ENCODE measurements at places on chromosomes 5 and 9.

GRCh38 chr5:120738568-120738967 lies 274.5 kb downstream of the PRR16 start:
- no peak for DNase-seq

GRCh38 chr5:158884827-158885518 lies 214.7 kb downstream of the EBF1 start:
- DNase-seq: no peak

DNA sequence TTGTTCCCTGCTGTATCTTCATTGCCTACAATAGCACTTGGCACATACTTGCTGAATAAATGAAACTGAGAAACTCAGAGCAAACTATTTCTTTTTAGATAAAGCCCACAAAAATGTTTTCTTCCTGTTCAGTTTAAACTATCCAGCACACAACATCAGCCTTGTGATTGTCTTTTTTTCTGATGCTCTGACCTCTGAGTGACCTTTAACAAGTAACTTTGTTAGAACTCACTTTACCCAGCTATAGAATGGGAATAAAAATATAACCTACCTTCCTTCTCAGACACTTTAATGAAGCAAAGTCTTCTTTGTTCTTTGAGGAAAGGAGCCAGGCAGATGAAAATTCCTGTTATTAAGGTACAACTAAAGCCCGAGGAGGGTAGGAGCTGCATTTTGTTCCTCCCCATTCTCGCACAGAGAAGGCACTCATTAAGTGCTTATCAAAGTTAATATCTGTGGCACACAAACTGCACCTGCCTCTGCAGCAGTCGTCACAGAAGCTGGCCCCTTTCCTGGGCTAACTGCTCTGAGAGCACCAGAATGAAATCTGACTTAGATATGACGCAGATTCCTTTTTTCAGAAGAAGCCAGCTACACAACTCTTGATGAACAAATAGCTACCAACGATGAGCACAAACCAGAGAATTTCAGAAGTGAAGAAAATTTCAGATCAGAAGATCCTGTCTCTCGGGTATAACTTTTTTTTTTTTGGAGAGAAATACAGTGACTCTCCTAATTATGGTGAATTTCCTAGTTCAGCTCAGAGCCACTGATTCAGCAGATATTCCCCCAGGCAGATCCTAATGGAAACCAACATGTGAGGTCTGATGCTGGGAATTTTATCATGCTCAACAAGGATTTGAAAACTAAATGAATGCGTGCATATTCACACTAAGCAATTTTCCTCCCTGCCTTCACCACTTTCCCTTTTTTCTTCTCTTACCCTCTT lies 31.0 kb upstream of the NR3C1 start:
- peak; percentile 17 for DNase-seq

- no peak for DNase-seq
These were observed 263.2 kb downstream of the DMAC1 start for GRCh38 chr9:7536310-7536939.

DNA sequence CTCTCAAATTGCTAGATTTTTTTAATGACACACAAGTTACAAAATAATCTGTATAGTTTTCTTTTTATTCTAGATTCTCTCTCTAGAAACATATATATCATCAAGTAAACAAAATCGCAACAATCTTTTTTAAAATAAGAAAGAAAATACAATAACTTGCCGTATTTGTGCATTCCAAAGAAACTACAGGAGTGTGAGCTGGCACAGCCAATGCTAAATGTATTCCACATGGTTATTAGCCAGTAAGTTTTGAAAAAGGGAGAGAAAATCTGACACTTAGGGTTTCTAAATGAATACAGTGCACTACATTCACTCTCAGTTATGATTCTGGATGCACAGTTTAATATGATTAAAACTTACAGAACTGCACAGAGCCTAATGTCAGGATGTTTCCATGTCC lies 117.9 kb downstream of the BNC2 start:
- no peak for DNase-seq

DNA sequence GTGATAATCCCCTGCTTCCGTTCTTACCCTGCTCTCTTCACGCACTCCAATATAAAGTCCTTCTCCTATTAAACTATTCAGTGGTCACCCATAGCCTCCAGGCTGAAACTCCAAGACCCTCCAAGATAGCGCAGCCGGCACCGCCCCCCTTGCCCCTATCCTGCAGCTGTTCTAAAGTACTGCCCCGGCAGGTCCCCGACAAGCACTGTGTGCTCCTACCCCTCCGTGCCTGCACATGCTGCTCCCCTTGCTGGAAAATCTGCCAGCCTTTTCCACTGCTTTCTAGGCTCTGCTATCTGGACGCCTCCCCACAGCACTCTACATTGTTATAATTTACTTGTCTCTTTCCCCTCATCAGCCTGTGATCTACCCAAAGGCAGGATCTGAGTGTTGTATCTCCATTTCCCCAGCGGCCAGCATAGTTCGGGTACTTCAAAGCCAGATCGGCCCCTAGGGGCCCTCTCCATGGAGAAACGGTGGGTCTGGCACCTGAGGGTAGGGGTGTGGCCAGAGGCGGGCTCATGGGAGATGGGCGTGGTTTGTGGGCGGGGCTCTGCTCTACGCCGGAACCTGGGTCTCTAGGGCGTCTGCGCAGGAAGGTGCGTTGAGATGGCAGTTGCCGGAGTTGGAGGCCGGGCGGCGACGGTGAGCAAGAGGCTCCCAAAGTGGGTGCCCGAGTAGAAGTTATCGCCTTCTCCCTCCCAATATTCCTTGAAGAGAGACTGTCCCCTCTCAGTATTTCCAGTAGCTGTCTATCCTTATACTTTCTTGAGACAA lies 83.5 kb upstream of the RUSC2 start:
- peak; percentile 1 for DNase-seq

Measured in stimulated activated CD8-positive, alpha-beta memory T cell treated with anti-CD3 and anti-CD28 coated beads, Interleukin-12 subunit alpha, Interleukin-12 subunit beta, amount 100 ng/mL, for 1 hour (primary cell).